ENCODE measurements at places on chromosomes 16 and 17. TPM values are rescaled to one million over a fixed set of nuclear protein-coding genes. Genes with fewer than 3 reads are reported as not detected.

KRTAP4-1 gene
- total RNA-seq, result not detected

GDPD3 gene
- 1.6 TPM for total RNA-seq

RMI2 gene
- 10.5 TPM for total RNA-seq

TBC1D3C gene
- not detected for total RNA-seq

RGS11 gene
- 10.6 TPM for total RNA-seq

ABCA3 gene
- 2.3 TPM for total RNA-seq

RANGRF gene
- total RNA-seq, result 10.0 TPM

HOXB7 gene
- total RNA-seq, result 1.7 TPM

CES5A gene
- not detected for total RNA-seq

TMC8 gene
- not detected for total RNA-seq

TNP2 gene
- total RNA-seq, result not detected

TXNDC17 gene
- 231 TPM for total RNA-seq

MYH10 gene
- total RNA-seq, result 110 TPM

TMEM88 gene
- 0.44 TPM for total RNA-seq

CLEC3A gene
- total RNA-seq, result not detected

ABCC12 gene
- total RNA-seq, result 0.15 TPM

KRTAP4-9 gene
- total RNA-seq, result not detected
